ENCODE measurements at places on chromosomes 4 and X. TPM values are rescaled to one million over a fixed set of nuclear protein-coding genes. Genes with fewer than 3 reads are reported as not detected.

UBQLN2 gene
- 33.7 TPM for polyA plus RNA-seq

DNA sequence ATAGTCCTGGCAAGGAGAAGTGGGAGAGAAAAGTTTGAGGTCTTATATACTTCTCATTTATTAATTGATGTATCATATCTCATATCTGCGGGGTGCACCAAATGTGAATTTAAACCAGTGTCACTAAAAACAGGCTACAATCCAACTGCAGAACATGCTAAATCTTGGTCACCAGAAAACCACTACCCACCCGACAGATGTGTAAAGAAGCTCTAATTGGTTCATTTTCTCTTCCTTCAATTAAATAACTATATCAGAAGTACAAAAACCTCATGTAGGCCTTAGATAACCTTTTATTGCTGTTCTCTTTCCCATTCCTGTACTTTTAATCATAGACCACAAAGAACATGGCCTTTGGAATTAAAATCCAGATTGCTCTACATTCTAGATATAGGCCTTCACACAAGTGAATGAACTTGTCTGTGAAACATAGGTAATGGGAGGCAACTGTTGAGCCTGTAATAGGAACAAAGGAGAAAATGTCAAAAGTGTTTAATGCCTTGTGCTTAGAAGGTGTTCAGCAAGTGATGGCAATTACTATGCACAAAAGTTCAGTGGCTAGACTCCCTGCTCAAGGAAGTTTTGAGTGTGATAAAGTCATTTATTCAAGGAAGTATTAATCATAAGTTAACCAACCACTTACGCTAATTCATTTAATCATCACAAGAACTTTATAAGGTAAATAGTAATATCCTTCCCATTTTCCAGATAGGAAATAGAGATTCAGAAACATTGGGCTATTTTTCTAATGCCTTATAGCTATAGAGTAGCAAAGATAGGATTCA lies 425.6 kb downstream of the INPP4B start:
- DNase-seq, result no peak

- no peak for DNase-seq
Observed at GRCh38 chr4:184896868-184897715, 71.3 kb upstream of the ACSL1 start.

GRCh38 chr4:8355864-8356565 lies 84.5 kb downstream of the ACOX3 start:
- DNase-seq, result no peak

- no peak for DNase-seq
Observed at GRCh38 chr4:81355136-81355535, 116.6 kb downstream of the RASGEF1B start.

DNA sequence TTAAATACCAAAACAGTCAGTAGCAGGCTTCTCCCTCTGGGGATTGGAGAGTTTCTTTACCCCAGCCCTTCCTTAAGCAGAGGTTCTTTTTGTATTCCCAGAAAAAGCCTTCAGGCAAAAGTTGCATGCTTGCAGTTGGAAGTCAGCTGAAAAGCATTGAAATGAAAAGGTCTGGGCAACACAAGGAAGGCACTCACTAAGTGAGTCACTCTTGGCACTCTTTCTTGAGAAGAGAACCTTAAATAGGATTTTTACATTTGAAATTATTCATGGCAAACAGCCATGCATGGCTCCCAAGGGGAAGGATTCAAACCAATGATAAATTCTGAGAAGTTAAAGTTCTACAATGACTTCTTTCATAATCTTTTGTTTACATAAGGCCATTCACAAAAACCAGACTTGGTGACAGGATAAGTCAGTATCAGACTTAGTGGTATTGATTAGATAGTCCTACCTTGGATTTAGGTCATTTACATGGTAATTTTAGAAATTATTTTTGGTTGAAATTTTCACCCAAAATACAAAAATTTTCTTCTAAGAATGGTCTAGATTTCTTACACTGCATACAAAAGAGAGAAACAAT lies 2068.9 kb downstream of the PCDH7 start:
- DNase-seq, result no peak

DNA sequence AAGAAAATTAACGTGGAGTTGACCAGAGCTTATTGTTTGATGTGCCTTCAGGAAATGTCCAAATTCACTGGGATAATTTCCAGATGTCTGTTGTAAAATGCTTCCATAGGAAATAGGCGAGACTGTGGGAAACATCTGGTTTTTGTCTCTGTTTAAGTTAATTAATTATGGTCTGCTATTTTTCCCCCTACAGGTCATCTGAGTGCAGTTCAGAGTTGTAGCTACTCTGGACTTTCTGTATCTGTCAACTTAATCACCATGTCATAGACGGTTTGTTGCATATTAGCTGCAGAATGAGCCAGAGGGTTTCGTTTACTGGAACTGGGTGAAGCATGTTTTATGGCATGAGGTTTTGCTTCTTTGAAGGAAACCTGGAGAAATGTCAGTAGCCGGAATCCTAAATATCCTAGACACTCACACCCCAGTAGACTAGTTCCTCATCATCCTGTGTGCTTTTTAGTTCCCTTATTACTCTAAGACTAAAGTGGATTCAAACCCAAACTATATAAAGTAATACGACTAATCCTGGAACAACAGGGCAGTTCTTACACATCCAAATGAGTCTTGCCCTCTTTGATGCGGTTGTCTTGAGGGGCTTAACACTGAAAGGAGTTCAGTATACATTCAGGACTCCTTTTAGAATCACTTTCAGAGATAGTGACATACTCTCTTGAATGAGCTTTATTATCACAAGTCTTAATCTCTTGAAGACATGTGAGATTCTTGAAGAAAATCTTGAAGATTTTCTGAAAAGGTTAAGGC lies 62.5 kb downstream of the PPEF1 start:
- no peak for DNase-seq

SYTL5 gene
- 0.16 TPM for polyA plus RNA-seq

DNA sequence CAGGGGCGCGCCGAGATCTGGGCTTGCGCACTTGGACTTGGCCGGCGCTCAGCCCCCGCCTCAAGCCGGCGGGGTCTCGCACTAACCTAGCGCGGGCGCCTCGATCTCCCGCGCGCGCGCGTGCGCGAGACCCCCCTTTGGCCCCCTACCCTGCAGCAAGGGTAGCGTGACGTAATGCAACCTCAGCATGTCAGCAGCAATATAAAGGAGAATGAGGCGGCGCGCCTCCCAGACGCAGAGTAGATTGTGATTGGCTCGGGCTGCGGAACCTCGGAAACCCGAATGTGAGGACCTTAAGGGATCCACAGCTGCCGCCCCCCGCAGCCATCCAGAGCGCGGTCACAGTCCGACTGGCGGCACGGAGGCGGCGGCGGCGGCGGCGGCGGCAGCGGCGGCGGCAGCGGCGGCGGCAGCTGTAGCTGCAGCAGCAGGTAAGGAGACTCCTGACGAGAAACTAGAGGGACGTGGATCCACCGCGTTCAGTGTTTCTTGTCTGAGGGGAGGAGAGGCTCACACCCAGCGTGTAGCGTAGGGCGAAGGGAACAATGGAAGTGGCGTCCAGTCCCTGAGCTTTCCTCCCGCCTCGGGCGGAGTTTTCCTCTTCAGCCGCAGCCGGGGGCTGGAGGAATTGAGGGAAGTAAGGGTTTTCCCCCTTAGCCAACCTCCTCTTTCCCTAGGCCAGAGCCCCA lies at the start of the genes SATL1 and ZNF711:
Gene SATL1 (minus strand): TSS at position 19 of the 689 bp plus-strand sequence. CDS start 134,811 bp downstream, outside the sequence.
Gene ZNF711 (plus strand): TSS at position 231 of the 689 bp plus-strand sequence. CDS start 3,582 bp downstream, outside the sequence.
- peak; percentile 84 for DNase-seq

GRCh38 chr4:84985952-84986351 lies 19.5 kb upstream of the WDFY3 start:
- no peak for DNase-seq

DNA sequence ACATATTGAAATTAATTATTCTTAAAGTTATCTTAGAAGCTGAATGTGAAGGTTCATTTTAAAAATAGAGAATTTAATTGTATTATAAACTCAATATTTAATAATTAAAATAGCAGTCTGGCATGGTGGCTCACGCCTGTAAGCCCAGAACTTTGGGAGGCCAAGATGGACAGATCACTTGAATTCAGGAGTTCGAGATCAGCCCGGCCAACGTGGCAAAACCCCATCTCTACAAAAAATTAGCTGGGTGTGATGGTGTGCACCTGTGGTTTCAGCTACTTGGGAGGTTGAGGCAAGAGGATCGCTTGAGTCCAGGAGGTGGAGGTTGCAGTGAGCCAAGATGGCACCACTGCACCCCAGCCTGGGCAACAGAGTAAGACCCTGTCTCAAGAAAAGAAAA lies 659.9 kb upstream of the AGA start:
- no peak for DNase-seq

- DNase-seq, result no peak
Observed at GRCh38 chr4:112677519-112678091, 40.7 kb downstream of the LARP7 start.

NRK gene
- 238 TPM for polyA plus RNA-seq

ARSD gene
- 15.5 TPM for polyA plus RNA-seq

HPGD gene
- 5.1 TPM for polyA plus RNA-seq

- DNase-seq, result no peak
Observed at GRCh38 chr4:83272900-83273299, 11.7 kb downstream of the COQ2 start.

GRCh38 chr4:32374206-32374605 lies 1654.0 kb downstream of the PCDH7 start:
- no peak for DNase-seq

GRCh38 chrX:50594788-50595187 lies 124.2 kb upstream of the DGKK start:
- DNase-seq, result no peak

GRCh38 chr4:150126201-150126863 lies 48.1 kb downstream of the DCLK2 start:
- DNase-seq, result no peak

POLN gene
- polyA plus RNA-seq, result 2.9 TPM

CXorf38 gene
- polyA plus RNA-seq, result 8.6 TPM

GRCh38 chr4:58807843-58808615 lies 1697.8 kb upstream of the IGFBP7 start:
- DNase-seq, result no peak
